Endodermal cell (in vitro differentiated cells): ENCODE measurements at places on chromosomes 2 and 18.

DNA sequence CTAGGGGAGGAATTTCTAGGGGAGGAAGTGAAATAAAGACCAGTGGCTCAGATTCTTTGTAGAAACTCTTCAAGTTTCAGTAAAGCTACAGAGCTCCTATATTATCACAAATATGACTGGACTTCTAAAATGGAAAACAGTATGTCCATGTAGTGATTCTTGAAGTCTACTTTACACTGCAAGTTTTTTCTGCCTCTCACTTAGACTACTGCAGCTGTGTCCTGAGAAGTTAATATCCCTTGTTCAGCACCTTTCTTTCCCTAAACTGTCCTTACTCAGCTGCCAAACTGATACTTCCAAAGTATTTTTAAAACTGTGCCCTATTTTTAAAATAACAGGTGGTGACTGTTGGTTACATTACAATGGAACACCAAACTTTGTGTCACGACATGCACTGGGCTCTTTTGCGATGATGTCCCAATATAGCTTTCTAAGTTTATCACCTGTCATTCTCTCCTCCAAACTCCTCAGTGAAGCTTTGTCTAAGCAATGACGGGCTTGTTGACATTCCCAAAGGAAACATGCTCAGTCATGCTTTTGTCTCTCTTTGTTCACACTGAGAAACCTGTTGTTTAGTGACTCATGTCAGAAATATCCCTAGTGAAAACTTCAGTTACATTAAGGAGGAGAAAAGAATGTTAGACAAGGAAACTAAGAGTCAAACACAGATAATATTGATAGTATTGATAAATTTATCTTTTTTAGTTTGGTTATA, 341.1 kb downstream of the ARL6IP6 start:
- peak; percentile 67 for DNase-seq

DNA sequence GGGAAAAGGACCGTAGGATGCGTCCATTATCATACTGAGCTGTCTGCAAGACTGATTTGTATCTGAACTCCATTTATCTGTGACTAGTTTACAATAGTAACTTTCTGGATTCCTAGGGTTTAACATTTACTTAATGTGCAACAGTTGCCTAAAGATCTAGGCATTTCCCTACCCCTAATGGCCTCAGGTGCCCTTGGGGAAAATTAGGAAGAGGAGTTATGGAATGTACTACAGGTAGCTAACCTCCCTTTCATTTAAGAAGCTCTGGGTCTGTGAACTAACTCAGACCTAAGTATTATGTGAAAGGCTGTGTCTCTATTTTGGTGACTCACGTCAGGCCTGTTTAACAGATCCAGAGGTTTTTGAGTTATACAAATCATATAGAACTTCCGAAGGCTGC, 59.5 kb downstream of the TDRD15 start:
- no peak for DNase-seq

GRCh38 chr18:11259469-11260150, 110.2 kb upstream of the PIEZO2 start:
- no peak for DNase-seq

DNA sequence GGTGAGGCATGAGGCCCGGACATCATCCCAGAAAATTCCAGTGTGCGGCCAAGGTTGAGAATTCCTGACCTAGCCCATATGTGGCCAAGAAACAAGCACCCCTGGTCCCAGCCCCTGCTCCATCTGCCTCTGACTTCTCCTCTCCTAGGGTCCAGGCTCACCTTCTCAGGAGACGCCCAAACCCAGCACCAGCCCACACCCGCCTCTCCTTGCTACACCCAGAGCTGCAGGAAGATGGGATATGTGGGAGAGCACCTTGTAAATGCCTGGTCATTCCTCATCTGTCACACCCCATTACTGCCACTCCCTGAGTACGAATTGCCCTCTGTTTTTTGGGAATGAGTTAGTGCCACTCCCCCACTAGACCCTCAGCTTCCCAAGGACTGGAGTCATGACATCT, 7.3 kb upstream of the ATP6V1B1 start:
- peak; percentile 24 for DNase-seq

GRCh38 chr2:240571314-240571973, 3.2 kb downstream of the RNPEPL1 start:
- DNase-seq, result no peak

GRCh38 chr2:216694082-216694825, 1.1 kb downstream of the IGFBP5 start:
- DNase-seq, result peak; percentile 91

GRCh38 chr2:150280231-150280630, 207.2 kb downstream of the RND3 start:
- no peak for DNase-seq

DNA sequence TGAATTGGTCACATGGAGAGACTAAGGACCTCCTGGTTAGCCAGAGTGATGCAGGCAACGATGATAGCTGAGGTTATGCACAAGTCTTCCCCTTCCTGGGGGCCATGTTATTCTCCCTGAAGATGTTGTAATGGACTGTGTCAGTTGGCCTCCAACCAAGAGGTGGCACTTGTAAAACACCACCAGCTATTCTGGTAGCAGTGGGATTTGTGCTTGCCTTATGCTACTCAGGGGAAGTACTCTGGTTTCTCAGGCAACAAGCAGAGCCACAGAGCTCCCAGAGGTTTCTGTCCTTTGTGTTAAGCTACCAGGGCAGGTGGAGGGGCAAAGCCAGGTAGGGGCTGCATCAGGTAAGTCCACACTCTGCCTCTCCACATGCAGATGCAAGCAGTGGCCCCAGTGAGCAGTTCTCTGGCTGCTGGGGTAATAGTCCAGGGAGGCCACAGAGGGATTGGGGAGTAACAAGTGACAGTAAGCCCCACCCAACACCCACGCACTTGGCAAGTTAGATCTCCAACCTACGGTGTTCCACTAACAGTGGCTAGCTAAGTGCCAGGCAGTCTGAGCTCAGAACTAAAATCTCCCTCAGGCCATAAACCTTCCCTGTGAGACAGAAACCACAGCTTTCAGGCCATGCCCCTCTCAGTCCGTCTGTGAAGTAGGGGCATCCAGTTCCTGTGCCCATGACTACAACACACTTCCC, 99.7 kb downstream of the RND3 start:
- no peak for DNase-seq

DNA sequence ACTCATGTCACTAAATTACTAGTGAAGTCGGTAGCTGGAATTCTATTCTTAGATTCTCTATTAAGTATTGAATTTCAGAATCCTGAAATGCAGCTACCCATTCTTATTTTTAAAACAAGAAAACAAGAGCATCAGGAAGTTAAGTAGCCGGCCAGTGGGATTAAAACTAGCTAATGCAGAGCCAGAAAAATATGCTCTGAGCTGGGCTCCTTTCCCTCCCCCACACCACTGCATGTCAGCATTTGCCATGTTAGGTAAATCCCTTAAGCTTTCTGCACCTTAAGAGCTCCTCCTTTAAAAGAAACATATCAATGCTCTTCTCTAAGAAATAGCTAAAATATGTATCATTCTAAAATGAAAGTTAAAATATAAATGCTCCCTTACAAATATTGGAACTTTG, 72.2 kb upstream of the MFF start:
- DNase-seq, result no peak

DNA sequence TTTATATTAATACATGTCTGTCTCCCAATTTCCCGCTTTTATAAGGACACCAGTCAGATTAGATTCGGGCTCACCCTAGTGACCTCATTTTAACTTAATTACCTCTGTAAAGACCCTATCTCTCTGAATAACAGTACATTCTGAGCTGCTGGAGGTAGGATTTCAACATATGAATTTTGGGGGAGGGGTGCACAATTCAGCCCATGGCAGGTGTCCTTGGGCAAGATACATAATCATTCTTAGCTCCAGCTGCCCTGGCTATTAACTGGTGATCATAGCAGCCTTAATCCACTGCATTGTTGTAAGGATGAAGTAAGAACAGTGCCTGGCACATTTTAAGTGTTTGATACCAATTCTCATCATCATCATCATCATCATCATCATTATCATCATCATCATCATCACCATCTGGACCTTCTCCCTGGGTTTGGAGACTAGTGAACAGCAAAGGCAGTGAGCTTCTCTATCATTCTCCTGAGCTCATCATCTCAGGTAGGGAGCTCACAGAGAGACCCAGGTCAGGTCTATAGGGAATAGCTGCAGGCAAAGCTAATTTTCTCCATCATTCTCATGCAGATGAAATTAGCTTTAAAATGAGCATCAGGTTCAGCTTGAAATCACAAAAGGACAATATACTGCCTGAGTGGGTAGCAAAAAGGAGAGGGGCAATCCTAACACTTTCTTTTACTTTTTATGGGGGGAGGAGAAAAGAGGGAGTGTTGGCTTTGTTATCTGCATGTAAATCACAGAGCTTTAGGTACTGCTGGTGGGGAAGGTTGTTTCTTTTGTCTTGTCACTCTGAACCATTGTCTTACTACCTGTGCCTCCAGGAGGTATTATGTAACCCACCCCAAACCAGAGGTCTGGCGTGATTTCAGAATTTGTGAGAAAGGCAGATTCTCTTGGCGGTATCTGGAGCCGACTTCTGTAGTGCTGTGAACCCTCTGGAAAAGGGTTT, 125.5 kb upstream of the SPRED2 start:
- no peak for DNase-seq

- peak; percentile 57 for DNase-seq
Observed at GRCh38 chr18:63725682-63726480, 23.1 kb downstream of the SERPINB11 start.

- DNase-seq, result peak; percentile 67
Observed at GRCh38 chr18:35407871-35408481, 30.8 kb upstream of the ZNF396 start.

GRCh38 chr18:36942264-36942663, 113.3 kb downstream of the KIAA1328 start:
- DNase-seq, result peak; percentile 55

- DNase-seq, result no peak
Observed at GRCh38 chr18:48392268-48392667, 16.9 kb downstream of the ZBTB7C start.

DNA sequence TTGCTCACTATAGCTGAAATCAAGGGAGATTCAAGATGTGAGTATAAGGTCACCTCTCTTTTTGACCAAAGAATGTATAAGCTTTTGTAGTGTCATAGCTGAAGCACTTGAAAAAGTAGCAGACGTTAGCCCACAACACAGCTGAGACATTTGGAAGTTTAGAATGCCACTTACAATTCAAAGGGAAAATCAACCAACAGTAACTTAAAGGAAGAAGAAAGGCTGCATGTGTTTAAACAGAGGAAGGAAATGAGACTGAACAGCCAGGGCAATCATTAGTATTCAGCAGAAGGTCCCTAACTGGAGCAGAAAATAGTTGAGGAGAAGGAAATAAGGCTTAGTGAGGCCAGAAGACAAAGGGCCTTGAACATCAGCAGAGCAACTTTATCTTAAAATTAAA, 23.5 kb upstream of the SCG2 start:
- no peak for DNase-seq

- DNase-seq, result no peak
Observed at GRCh38 chr2:198077477-198077876, 273.1 kb downstream of the PLCL1 start.

DNA sequence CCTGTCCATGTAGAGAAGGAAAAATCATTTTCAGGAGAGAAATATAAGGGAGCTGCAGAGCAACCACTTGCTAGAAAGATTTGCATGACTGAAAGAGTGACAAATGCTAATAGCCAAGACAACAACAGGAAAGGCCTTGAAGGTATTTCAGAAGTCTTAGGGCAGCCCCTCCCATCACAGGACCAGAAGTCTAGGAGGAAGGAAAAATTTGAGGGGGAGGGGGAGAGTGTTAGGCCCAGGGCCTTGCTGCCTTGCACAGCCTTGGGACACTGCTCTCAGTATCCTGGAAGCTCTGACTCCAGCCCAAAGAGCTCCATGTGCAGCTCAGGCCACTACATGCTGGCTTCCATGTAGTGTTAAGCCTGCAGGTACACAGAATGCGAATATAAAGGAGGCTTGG, 266.9 kb downstream of the GLI2 start:
- DNase-seq, result peak; percentile 73

DNA sequence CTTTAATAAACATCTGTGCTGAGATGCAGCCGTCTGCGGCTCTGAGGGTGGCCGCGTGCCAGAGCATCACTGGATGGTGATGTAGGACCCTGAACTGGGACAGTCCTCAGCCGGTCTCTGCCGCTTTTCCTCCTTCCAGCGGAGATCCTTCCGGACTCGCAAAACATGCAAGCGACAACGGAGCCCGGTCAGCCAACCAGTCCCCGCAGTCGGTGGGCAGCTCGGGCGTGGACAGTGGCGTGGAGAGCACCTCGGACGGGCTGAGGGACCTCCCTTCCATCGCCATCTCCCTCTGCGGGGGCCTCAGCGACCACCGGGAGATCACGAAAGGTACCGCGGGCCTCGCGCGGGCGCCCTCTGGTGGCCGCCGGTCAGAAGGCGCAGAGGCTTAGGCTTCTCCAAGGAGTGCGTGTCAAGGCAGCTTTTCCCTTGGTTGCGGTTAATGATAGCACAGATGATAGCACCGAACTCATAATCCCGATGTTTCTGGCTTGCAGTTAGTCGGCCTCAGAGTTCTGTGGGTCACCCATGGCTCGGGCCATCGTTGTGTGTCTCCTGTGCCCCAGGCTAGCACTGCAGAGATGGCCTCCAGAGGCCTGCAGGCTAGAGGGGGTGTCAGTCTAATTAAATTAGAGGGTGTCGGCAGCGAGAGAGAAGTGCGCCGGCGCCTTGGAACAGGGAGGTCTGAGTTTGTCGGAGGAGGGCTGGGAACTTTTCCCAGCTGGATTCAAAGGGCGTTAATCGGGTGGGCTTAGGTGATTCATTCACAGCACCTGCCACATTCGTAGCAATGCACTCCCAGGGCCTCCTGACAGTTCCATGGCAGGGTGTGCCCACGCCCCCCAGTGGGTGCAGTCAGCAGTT, 38.5 kb downstream of the LPIN1 start:
- peak; percentile 92 for DNase-seq

DNA sequence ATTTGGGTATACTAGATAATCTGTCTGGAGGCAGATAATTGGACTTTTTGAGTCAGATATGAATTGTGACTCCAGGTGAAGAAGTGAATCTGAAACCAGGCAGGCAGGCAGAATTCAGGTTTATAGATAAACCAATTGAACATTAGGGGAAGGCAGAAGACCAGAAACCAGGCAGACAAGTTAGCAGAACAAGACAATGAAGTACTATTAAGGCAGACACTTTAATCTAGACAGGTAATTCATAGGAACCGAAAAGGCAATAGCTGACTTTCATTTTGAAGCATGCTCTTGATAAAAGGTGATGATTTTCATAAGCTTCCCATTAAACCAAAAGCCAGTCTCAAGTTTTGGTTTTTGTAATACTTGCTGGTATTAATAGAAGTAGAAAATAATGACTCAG, 19.3 kb upstream of the SLC4A10 start:
- no peak for DNase-seq

DNA sequence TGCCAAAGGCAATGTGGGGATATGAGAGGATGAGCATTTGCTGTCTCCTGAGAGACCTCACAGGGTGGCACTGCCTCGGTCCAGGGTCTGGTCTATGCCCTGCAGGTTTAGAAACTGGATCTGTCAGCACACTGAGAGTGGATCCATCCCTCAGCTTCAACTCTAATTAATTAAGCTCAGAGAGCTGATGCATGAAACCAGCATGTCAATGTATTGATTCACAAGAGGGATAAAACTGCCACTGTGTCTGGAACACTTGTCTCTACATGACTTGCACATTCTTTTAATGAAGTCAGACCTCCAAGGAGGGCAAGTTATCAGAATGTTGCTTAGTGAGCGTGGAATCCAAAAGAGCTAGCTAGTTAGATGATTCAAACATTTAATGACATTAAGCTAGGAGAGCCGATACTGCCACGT, 22.5 kb upstream of the POLE4 start:
- no peak for DNase-seq
